ENCODE measurements at places on chromosomes 11 and 22.

- DNase-seq = no peak
Observed at GRCh38 chr22:28594797-28595462, 84.7 kb downstream of the TTC28 start.

GRCh38 chr11:62613291-62613778 is 278 bp downstream of the ROM1 start:
- DNase-seq = no peak

DNA sequence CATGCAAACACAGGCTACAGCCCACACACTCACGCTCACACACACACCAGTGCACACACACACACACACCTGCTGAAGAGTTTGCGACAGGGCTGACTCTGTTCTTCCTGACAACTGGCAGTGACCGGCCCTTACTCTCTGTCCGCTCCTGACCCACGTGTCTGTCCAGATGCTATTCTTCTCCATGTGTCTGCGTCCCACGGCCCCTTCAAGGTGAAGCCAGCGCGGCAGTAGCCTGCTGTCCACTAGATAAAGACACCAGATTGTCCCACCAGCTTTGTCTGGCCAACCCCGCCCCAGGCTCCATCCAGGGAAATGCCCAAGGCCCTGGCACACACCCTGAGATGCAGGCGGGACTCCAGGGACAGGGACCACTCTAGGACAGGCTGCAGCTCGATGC is 713.9 kb downstream of the BRD1 start:
- no peak for DNase-seq

DNA sequence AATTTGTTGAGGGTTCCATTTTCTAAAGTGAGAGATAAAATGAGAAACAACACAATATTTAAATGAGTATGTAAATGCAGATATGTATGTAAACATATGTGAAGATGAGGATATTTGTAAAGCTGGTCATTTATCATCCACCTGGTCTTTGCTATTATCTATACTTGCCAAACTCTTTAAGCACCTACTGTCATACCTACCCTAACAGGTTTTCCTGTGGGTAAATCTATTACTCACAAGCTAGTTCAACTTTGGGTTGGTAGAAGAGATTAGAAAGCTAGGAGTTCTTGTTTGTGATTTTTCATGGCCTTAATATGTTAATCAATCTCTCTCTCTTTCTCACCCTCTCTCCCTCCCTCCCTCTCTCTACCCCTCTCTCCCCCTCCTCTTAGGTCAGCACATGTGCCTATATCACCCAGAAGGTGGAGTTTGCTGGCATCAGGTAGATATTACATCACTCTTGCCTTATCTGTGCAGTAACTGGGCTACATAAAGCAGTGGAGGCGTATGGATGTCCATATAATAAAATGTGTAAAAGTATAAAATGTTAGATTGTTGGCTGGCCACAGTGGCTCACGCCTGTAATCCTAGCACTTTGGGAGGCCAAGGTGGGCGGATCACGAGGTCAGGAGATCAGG is 14.7 kb downstream of the DEPDC5 start:
- no peak for DNase-seq

GRCh38 chr22:46587492-46588278 is 32.5 kb upstream of the GRAMD4 start:
- DNase-seq = no peak

Data from stimulated activated CD8-positive, alpha-beta memory T cell treated with anti-CD3 and anti-CD28 coated beads, Interleukin-2, amount 100 ng/mL, for 1 hour (primary cell).